Stimulated activated CD4-positive, alpha-beta T cell treated with anti-CD3 and anti-CD28 coated beads, Interleukin-4, amount 100 ng/mL, for 24 hours (primary cell): ENCODE measurements at places on chromosomes 2 and 18.

DNA sequence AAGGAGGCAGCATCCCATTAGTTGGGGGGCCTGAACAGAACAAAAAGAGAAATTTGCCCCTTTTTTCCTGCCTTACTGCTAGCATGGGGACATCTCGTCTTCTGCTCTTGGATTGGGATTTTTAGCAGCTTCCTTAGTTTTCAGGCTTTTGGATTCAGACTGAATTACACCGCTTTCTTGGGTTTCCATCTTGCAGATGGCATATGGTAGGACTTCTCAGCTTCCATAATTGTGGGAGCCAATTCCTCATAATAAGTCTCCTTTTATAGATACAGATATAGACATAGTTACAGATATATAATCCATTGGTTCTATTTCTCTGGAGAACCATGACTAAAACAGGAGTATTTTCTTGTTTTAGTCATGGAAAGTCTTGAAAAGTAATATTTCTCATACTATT, 5.2 kb upstream of the RAPGEF4 start:
- DNase-seq, result no peak

DNA sequence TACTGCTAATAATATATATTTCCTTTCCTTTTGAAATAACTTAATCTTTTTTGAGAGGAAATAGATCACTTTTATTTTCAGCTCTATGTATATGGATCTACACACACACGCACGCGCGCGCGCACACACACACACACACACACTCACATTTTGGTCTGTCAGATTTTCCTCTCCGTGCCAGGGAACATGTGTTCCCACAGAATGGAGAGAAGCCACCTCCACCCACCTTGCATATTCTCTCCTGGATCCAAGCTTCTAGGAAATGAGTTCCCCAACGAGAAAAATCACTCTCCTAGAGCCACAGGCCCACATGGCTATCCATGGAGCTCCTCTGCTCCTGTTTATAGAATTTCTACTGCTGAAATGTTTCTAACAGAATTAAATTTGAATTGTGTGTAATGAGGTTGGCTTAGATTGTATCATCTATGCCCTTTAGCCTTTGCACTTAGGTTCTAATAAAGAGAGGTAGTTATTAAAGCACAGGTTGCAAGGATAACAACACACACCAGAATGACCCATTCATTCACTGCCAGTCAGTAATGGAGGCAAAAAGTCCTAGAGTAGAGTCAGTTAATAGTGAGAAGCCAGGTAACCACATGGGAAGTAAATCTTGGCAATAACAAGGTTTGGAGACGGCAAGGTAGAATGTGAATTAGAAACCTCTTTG, 19.7 kb downstream of the IFIH1 start:
- no peak for DNase-seq

GRCh38 chr18:75159646-75160356, 49.1 kb downstream of the PTGR3 start:
- no peak for DNase-seq

- DNase-seq, result no peak
Observed at GRCh38 chr18:55462652-55463051, 125.3 kb downstream of the TCF4 start.

- no peak for DNase-seq
Observed at GRCh38 chr18:38698088-38698487, 1132.5 kb upstream of the CELF4 start.

- no peak for DNase-seq
Observed at GRCh38 chr18:12604445-12605007, 53.4 kb downstream of the SPIRE1 start.

GRCh38 chr2:206250041-206250897, 24.2 kb upstream of the ZDBF2 start:
- DNase-seq, result no peak

DNA sequence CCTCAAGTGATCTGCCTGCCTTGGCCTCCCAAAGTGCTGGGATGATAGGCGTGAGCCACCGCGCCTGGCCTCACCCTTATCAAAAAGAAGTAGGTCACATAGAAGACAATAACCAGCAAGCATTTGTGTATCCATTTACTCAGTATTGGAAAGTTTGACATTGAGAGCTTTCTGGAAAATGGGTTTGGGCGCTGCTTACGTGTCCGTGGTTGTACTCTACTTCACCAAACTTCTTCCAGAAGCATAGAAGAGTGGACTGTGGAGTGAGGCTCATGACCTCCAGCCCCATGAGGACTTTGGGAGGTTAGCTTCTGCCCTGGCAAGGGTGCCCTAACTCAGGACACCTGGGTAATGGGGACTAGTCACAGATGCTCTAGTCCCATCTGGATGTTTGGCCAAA, 3.7 kb upstream of the ODC1 start:
- DNase-seq, result no peak

GRCh38 chr2:237568121-237568660, 1.8 kb downstream of the PRLH start:
- no peak for DNase-seq

- DNase-seq, result no peak
Observed at GRCh38 chr2:72148003-72148836, 558 bp upstream of the CYP26B1 start.

GRCh38 chr2:46299365-46300263, 2.4 kb downstream of the EPAS1 start:
- DNase-seq, result no peak

DNA sequence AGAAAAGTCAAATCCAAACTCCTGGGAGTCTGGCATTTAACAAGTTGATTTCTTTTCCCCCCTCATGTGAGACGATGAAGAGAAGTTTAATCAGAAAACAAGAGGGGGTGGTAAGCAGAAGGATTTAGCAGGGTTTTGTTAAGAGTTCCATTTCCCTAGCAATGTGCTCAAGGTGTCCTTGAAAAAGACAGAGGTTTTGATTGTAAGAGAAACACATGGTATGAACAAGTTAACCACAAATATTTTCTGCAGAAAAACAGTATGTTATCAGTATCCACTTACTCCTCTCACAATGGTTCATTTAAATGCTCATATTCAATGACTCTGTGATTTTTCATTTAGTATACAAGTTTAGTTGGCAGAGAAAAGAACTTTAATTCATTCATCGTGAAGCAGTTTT, 26.8 kb downstream of the LAMA1 start:
- no peak for DNase-seq

DNA sequence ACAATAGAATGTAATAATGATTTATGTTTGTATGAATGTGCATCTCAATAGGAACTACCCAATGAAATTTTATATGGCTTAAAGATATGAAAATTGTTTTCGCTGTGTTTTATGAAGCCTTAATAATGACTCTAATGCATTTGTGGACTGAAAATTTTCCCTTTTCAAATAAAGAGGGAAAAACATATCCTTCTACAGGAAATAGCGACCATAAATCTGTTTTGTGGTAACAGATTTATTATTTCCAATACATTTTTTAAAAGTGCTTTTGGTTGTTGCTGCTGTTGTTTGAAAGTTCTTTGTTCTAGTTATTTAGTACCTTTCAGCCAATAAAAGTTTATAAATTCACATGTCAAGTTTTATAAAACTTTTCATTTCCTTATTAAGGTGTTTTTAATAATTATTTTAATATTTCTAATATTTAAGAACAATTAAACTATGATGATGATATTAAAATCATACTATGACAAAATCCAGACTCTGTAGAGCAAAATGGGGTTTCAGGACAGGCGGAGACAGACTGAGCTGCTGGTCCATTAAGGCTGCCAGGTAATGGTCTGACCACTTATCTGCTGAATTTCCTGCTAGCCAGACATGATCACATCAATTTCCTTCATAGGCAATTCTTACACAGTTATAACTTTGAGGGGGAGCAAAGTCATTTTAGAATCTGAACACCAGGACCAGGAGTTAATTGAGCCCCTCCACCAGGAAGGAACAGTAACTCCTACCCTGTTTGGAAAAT, 65.7 kb upstream of the NEUROD1 start:
- no peak for DNase-seq

- DNase-seq, result no peak
Observed at GRCh38 chr2:48249025-48249424, 280.9 kb upstream of the STON1 start.

- DNase-seq, result no peak
Observed at GRCh38 chr18:79515944-79516351, 120.2 kb downstream of the NFATC1 start.

DNA sequence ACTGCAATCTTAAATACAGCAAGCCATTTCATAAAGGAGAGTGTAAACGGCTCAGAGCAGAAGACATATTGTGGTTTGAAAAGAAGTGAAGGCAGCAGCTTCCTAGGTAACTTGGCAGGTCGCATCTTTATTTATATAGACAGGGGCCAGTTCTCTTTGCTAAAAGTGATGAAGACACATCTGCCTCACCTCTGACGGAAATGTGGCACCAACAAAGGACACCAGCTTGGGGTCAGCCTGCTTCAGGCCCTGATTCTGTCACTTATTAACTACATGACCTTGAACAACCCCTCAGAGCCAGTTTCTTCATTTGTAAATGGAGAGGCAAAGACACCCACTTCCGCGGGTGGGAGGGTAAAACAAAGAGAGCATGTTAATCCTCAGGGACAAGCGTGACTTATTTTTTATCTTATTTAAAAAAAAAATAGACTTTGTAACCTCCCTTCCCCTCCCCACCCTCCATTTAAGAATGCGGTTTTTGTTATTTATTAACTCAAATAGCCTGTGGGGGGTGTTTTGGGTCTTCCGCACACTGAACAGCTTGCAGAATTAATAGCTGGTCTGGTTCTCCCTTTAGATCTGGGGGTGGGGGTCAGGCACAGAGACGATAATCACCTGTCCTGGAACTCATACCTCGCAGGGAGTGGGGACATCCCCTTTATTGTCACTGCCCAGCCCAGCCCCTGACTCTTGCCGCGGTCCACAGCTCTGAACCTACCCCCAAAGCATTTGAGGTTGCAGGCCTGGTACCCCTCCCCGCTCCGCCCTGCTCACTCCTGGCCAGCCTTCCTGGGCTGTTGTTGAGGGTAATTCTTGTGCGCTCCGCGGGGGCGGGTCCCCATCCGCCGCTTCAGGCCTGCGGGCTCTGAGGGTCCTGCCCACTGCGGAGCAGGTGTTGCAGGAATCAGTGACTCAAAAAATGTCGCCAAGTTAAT, 64.2 kb upstream of the TMEM17 start:
- DNase-seq, result no peak

- no peak for DNase-seq
Observed at GRCh38 chr2:204312105-204312504, 233.2 kb upstream of the PARD3B start.

GRCh38 chr2:146801886-146802285, 1042.9 kb upstream of the ACVR2A start:
- no peak for DNase-seq

DNA sequence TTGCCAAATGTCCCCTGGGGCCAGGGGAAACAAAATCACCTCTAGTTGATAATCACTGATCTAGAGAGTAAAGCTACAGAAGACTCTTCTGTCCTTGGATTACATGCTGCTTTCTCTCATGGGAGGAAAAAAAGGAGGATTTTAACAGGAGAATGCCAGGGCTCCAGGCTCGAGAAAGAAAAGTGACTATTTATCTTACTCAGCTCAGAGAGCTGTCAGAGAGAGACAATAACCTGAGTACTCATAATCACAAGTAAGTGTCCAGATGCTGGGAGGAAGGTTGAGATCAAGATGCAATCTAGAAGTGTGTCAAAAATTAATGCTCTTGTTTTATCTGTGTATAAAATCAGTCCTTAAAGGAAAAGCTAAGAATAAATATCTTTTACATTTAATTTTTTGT, 133.3 kb downstream of the PTRHD1 start:
- no peak for DNase-seq

DNA sequence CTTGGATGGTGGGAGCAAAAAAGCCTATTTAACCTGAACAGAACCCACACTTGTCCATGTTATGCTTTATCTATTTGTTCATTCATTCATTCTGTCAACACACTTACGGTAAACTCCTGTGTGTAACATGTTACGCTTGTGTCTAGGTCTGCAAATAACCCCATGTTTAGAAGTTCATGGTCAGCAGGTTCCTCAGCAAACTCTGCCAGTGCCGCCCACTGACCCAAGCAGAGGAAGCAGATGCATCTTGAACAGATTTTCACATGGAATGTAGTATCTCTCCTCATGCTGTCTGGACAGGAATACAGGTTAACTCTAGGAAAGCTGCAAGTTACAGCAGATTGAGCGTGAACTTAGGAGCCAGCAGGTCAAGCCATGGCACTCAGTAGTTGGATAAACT, 213.7 kb upstream of the COPS8 start:
- no peak for DNase-seq

DNA sequence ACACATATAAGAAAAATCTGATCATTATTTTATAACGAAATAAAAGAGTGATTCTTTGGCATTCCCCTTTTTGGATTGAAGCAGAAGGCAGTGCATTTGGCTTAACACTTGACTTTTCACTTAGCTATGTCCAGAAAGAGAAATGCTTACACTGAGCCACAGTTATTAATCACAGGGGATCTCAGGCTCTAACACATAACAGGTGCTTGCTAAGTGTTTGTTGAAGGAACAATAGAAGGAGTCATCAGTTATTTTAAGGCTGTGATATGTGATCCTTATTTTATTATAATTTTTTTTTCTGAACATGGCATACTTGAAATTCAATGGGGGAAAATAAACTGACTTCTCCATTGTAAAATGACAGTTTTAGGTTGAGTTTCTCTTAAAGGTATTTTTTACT, 209.5 kb downstream of the UBE2E3 start:
- no peak for DNase-seq

DNA sequence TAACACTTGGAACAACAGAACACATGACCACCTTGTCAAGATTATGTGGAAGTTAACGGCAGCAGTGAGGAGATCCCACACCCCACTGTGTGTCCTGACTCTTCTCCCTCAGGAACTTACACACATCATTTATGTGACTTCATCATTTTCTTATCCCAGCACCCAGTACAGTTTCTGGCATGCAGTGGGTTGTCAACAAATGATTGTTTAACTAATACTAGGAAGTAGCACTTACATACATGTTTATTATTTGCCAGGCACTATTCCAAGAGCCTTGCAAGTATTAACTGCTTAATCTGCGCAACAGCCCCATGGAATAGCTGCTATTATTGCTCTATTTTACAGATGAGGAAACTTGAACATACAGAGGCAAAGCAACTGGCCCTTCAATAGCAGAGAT, 391.5 kb downstream of the TXNL1 start:
- no peak for DNase-seq

GRCh38 chr2:165002638-165003037, 47.3 kb upstream of the SLC38A11 start:
- DNase-seq, result no peak

DNA sequence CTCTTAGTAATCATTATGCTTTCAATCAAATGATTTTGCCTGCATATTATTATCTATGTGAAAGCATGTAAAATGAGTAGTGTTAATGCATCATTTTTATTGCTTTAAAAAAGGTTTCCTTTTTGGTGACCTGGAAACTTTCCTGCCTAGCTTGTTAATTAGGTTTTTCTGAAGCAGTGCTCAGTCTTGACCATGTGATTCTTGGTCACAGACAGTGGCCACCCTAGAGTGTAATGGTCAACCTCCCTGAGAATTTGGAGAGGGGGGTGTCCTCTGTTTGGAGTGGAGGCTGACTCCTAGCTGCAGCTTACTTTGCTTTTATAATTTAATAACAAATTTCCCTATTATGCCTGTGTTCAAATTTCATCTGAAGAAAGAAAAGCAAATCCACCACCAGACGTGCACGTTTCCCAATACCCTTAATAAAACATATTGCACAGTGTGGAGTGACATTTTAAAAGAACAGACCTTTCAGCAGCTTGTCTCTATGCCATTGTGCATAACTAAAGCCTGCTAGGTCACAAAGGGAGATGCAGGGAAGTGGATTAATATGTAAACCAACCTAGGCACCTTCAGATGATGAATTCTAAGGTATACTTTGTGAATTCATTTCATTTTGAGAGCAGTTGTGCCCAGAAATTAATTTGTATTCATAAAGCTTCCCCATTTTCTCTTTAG, 130.6 kb downstream of the RPRM start:
- no peak for DNase-seq
